Stimulated activated CD4-positive, alpha-beta T cell treated with anti-CD3 and anti-CD28 coated beads, Interleukin-4, amount 100 ng/mL, for 24 hours (primary cell): ENCODE measurements at places on chromosomes 5 and 9.

- no peak for DNase-seq
Observed at GRCh38 chr5:24963611-24964010, 318.8 kb upstream of the CDH10 start.

GRCh38 chr5:16854351-16854750 lies 81.7 kb downstream of the MYO10 start:
- no peak for DNase-seq

DNA sequence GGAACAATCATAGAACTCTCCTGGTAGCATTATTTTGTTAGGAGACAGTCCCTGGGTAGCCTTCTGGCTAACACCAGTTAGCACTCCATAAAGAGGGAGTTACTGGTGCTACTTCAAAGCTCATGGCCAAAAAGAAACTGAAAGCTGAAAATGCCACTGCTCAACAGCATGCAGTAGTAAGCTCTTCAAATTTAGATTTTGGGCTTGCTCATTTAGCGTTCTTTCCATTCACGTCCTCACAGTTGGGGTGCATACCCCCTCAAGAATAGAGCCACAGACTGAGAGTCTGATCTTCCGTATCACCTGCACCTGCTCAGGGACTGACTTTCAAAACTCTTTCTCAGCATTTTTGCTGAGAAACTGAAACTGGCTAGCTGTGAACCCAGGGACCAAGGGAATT lies 24.7 kb downstream of the NTRK2 start:
- DNase-seq, result no peak

DNA sequence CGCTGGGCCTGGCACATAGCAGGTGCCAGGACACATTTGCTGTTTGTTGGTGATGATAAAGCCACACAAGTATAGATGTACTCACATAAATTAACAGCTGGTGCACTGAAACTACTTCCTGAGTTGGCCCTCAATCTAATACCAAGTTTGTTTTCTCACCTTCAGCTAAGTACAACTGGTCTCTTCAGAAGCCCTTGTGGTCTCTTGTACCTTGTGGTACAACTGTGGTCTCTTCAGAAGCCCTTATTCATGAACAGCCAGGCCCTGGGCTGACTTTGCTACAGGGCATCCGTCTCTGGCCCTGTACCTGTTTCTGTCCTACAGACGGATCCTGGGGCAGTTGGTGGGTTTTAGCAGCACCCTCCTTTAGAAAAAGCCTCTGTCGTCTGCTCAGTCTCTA lies 81.5 kb downstream of the DAB2IP start:
- DNase-seq, result no peak

DNA sequence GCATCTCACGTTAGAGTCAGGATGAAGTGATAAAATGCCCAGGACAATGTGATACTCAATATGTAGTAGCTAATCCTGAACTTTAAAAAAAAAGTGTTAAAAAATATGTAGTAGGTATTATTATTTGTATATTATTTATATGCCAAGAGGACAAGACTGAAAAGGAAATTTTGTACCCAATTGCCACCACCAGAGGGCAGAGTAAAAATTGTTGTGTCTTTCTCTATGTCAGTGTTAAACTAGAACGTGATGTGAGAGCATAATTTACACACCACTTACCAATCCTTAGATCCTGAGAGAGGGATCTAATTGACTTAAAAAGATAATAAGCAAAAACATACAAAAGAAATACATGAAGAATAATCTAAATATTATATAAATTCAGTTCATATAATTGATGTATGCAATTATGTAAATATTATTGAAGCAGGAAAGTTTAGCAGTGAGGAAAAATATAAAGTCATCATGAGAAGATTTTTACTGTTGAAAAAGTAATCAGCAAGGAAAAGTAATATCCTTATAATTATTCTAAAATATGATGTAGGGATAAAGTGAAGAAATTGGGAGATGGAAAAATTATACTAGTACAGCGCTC lies 288.9 kb downstream of the RAB3C start:
- DNase-seq, result peak; percentile 35
